Jurkat, Clone E6-1 (cell line): ENCODE measurements at places on chromosomes 12 and 14.

- DNase-seq: no peak
These were observed 322.6 kb upstream of the TMTC1 start for GRCh38 chr12:30106204-30106965.

- no peak for DNase-seq
These were observed 44.3 kb downstream of the TMTC2 start for GRCh38 chr12:82730953-82731459.

DNA sequence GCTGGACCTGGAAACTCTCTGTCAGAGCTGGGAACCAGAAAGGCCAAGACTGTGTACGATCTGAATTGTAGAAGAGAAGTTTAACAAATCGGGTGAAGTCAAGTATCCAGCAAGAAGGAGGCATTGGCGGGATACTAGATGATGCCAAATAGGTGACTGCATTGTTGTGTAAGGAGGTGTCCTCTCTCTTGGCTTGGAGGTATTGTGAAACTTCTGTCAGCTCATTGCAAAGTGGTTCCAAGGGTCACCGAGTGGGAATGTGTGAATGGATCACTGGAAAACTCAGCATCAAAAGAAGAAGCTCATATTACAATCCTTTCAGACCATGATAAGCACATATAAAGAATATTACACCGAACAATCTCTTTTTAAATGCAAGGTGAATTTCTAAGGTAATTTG lies 11.7 kb downstream of the NAV3 start:
- DNase-seq: no peak

DNA sequence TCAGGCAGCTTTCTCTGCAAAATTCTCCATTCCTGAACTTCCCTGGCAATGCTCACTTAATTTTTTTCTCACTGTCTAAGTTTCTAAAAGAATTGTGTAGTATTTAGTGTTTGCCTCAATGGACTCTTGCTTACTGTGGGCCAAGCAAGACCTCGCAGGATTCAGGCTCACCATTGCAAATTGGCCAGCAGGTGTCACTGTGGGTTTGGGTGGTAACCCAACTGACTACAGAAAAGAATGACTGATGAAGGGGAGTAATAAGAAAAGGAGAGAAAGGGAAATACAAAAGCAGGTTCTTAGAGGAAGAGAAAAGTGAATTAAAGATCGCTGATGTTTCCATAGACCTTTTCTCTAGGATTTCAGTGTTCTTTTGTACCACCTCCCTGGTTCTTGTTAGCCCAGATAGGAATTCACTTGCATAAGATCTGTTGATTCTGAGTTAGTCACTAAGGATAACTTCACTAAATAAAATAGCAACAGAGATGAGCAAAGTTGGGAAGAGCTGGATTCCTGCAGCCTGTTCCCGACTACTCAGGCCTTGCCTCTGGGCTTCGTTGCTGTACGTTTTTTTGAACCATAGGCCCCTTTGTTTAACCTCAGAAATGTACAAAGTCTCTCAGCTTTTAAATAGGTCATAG lies 386.5 kb upstream of the DDHD1 start:
- peak; percentile 62 for DNase-seq

DNA sequence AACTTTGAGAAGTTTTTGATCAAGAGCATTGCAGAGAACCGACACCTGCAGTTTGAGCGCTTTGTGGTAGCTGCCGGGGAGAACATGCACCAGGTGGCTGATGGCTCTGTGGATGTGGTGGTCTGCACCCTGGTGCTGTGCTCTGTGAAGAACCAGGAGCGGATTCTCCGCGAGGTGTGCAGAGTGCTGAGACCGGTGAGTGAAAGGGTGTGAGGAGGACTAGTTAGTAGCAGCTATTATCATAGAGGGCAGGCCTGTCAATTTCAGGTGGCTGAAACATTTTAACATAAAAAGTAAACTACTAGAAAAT lies 27.0 kb upstream of the HIGD1C start:
- peak; percentile 84 for DNase-seq

DNA sequence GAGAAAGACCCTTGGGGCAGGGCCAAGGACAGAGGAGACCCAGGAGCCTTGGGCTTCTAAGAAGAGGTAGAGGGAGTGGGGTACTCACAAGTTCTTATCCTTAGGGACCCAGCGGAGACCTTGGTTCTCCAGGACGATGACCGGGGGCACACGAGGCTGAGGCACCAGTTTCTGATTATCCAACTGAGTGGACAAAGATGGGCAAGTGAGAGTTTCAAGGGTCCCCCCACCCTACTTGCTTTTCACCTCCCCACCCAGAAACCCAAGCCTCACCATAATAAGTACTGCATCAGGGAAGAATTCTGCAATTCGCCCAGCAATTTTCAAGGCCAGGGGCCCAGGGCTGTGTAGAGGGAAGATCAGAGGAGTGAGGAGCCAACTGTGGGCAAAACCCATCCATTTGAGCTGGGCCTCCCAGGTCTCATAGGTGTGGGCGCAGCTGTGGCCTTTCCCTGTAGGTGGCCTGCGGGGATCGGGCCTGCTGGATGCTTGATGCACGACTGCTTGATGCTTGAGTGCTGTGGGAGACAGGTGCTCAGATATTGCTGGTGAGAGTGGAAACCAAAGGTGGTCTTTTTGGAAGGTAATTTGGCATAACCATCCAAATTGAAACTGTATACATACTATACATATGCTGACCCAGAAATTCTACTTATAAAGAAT lies 2.0 kb downstream of the EMC9 start:
- no peak for DNase-seq

- DNase-seq: no peak
These were observed 338.5 kb downstream of the RGS6 start for GRCh38 chr14:72270749-72271148.

- no peak for DNase-seq
These were observed 934 bp upstream of the DCN start for GRCh38 chr12:91183551-91183950.

DNA sequence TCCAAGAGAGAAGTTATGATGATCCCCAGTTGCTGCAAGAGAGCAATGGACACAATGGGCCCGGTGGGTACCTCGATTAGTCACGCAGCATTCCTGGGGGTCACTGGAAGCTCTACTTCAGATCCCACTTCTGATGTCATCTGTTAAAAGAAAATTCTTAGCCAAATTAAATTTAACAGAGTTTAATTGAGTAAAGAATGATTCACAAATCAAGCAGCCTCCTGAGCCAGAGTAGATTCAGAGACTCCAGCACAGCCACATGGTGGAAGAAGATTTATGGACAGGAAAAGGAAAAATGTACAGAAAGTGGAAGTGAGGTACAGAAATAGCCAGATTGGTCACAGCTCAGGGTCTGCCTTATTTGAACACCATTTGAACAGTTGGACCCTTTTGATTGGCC lies 107.5 kb downstream of the SPTSSA start:
- DNase-seq: no peak

GRCh38 chr12:105281694-105282049 lies 45.7 kb upstream of the APPL2 start:
- no peak for DNase-seq

DNA sequence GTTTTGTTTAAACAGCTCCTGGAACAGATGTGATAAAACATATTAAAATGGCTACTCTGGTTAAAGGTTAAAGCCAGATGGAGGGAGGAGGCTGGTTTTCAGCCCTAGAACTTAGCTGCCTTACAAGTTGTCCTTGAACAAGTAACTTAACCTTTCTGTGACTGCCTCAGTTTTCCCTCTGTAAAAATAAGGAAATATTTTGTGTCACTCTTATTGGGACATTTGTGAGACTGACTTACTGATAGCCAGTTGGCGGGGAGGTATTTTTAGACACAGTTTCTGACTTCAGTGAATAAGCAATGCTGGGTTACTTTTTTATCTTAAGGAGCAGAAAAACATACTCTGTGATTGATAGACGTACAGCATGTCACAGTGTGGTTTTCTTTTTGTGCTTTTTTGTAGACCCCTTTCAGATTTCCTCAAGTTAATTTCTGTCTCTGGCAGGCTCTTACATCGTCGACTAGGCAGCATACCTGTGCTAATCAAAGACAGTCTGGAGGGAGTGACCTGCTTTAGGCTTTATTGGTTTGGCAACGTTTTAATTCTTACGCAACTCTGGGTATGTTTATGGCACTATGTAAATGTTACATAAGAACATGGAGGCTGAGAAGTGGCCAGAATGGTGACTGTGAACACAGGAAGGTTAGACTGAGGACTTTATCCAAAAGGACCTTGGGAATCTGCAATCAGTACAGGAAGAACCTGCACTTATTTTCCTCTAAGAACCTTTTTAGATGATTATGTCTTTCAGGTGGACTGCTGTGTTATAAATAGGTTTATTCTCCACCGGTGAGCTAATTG lies 3.3 kb downstream of the ACVR1B start:
- DNase-seq: no peak

GRCh38 chr14:22837114-22837749 lies 847 bp downstream of the MMP14 start:
- no peak for DNase-seq

GRCh38 chr12:122238861-122239260 lies 13.0 kb upstream of the DIABLO start:
- DNase-seq: no peak

- peak; percentile 19 for DNase-seq
These were observed 100.1 kb downstream of the PAH start for GRCh38 chr12:102816816-102817434.

GRCh38 chr12:94127239-94128131 lies 20.9 kb upstream of the PLXNC1 start:
- DNase-seq: no peak

DNA sequence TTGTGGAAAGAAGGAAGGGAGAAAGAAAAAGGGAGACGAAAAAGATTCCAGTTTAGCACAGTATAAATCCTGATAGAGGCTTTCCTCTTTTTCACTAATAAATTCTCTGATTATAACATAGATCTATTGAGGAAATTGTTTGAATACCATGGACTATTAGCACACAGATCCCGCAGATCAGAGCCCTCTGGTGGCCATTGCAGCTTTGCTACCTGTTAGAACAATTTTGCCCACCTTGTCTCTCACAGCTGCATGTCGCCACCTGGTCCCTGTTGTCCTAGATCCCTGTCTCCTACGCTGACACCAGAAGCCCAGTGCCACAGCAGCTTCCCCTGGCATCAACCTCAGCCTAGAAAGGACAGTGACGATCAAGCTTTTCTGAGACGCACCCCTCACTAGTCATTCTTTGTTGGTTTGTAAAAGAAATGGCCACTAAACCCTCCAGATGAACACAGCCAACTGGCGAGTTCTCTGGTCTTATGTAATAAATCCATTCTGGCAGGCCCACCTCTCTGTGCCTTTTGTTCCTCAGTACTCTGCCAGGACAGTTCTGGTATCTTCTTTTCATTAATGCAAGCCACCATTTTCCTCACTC lies 9.9 kb downstream of the GPHB5 start:
- DNase-seq: peak; percentile 14

GRCh38 chr14:102408724-102409123 lies 46.0 kb downstream of the TECPR2 start:
- DNase-seq: peak; percentile 17

GRCh38 chr14:66716227-66716626 lies 208.3 kb downstream of the GPHN start:
- no peak for DNase-seq

- no peak for DNase-seq
These were observed 162.0 kb upstream of the TMCC3 start for GRCh38 chr12:94812345-94812744.

DNA sequence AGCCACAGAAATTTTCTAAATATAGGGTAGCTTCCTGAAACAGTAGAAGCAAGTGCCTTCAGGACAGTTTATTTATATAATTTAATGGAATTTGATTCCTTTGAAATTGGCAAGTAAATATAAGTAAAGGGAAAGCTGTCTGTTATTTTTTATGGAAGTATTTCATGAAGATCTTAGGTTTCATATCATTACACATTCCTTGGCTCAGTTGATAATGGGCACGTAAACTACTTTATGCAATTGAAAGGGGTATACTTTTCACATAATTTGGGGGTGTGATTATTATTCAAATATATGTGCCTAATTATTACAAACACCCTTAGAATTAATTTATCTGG lies 71.1 kb upstream of the RAP1B start:
- DNase-seq: no peak

DNA sequence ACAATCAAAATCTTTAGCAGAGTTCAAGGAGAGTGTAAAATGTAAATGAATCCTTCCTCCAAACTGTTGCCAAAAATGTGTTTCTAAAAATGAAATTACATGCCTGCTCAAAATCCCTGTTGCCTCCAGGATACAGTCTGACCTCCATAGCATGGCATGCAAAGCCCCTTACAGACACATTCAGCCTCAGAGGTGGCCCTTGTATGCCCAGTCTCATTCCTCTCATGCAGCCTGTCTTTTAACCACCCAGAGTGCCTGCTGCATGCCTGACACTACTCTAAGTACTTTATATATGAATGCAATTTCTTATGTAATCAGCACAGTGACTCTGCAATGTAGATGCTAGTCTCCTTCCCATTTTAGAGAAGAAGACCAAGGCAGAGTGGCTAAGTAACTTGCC lies 24.4 kb upstream of the PTPRQ start:
- no peak for DNase-seq

- DNase-seq: no peak
These were observed 72.9 kb upstream of the DYNC1H1 start for GRCh38 chr14:101891471-101891870.

DNA sequence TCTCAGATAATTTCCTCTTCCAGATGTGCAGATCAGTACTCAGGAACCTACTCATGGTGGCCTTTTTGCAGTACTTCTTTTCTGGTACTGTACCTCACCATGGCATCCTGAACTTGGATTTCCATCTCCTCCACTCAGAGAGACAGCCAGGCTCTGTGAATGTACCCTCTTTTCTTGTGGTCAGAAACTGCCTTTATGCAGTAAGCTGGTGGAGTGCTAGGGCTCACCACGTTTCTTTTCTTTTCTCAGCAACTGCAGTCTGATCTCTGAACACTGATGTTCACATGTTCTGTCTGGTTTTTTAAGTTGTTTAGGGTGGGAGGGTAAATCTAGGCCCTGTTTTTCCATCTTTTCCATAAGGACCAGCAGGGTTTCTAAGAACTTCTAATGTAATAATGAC lies 99.8 kb upstream of the NRXN3 start:
- peak; percentile 9 for DNase-seq

- no peak for DNase-seq
These were observed 2.1 kb upstream of the SLC16A7 start for GRCh38 chr12:59593761-59594160.

GRCh38 chr12:91773749-91774429 lies 371.8 kb downstream of the BTG1 start:
- no peak for DNase-seq

GRCh38 chr12:107607464-107608392 lies 77.9 kb upstream of the PWP1 start:
- peak; percentile 58 for DNase-seq

DNA sequence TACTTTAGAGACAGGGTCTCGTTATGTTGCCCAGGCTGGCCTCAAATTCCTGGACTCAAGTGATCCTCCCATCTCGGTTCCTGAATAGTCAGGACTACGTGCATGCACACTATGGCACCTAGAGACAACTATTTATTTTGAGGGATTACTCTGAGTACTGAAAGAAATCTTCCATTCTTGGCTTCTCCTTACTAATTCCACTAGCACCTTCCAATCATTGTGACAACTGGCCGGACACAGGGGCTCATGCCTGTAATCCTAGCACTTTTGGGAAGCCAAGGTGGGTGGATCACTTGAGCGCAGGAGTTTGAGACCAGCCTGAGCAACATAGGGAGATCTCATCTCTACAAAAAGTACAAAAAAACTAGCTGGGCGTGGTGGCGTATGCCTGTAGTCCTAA lies 42.1 kb upstream of the MTERF2 start:
- no peak for DNase-seq

- DNase-seq: no peak
These were observed 126.7 kb upstream of the PWP1 start for GRCh38 chr12:107558816-107559382.
